A673 (cell line): ENCODE measurements at places on chromosomes 2 and 18.

DNA sequence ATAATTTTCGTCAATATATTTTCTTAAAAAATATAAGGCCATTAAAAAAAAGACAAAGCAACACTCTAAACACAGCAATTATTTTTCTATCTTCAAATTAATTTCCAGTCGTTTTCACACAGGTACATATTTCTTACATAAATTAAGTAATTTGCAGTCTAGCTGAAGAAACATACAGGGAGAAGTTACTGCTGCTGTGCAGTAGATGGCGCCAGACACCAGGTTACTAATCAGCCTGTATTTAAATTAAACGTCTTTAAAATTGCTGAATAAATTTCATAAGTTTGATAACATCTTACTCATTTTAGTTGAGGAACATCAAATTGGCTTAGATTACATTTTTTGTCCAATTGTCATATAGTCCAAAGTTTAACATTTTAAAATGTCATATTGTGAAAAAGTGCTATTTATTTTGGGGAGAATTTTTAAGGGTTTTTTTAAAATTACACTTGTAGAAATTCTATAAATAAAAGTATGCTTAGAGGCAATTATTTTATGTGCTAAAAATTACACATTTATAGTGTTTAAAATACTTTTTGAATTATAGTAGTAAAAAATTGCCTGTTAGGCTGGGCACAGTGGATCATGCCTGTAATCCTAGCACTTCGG lies 88.4 kb downstream of the PMAIP1 start:
- peak; percentile 51 for DNase-seq

DNA sequence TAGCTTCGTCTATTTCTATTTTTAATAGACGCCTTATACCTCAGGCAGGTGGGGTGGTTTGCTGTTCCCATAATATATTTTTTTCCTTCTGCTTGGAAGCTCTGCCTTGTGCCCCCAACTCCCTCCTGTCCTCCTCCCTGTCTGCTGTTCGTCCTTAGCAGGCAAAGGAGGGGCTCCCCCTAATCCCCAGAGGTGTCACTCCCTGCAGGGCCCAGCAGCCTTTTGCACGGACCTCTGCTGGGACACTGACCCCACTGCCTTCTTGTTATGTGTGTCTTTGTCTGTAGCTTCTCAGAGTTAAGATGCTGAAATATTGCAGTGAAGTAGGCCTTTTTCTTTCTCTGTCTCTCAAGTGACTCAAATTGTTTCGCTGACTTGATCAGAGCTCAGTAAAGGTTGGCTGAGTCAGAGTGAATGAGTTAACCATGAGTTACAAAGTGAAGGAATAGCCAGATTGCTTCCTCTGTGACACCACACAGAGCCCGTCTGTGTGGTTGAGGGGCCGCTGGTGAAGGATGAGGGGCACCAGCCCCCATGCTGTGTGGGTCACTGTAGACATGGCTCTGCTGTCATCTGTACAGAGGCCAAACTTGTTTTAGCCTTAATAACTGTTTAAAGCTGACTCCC lies 47.7 kb downstream of the PRKCE start:
- no peak for DNase-seq

- no peak for DNase-seq
These were observed 98.6 kb downstream of the IRS1 start for GRCh38 chr2:226701052-226701451.

DNA sequence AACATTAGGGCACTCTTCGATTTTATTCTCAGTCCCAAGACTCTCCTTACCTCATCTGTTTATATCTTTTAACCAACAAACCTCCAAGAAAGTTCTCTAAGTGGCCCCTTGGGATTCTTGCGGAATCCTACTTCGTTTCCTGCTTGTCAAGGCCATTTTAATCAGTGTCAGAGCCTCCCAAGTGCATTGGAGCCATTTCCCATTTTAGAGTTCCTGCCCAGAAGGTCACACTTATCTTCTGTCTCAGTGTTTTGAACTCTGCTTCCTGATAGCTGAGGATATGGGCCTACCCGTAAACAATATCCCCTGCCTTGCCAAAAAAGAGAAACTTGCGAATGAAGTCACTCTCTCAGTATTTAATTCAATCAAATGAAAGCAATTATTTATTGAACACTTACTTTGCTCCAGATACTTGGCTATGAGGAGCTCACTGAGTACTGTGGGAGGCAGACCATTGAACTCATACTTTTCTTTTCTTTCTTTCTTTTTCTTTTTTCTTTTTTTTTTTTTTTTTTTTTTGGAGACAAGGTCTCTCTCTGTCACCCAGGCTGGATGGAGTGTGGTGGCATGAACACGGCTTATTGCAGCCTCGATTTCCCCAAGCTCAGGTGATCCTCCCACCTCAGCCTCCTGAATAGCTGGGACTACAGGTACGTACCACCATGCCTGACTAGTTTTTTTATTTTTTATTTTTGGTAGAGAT lies 5.7 kb upstream of the NOSTRIN start:
- DNase-seq: peak; percentile 52

GRCh38 chr2:223995569-223995968 lies 38.3 kb downstream of the MRPL44 start:
- DNase-seq: peak; percentile 54

GRCh38 chr18:46560671-46561045 lies 96.4 kb downstream of the LOXHD1 start:
- no peak for DNase-seq
